ENCODE measurements at places on chromosomes 16 and 17.

DNA sequence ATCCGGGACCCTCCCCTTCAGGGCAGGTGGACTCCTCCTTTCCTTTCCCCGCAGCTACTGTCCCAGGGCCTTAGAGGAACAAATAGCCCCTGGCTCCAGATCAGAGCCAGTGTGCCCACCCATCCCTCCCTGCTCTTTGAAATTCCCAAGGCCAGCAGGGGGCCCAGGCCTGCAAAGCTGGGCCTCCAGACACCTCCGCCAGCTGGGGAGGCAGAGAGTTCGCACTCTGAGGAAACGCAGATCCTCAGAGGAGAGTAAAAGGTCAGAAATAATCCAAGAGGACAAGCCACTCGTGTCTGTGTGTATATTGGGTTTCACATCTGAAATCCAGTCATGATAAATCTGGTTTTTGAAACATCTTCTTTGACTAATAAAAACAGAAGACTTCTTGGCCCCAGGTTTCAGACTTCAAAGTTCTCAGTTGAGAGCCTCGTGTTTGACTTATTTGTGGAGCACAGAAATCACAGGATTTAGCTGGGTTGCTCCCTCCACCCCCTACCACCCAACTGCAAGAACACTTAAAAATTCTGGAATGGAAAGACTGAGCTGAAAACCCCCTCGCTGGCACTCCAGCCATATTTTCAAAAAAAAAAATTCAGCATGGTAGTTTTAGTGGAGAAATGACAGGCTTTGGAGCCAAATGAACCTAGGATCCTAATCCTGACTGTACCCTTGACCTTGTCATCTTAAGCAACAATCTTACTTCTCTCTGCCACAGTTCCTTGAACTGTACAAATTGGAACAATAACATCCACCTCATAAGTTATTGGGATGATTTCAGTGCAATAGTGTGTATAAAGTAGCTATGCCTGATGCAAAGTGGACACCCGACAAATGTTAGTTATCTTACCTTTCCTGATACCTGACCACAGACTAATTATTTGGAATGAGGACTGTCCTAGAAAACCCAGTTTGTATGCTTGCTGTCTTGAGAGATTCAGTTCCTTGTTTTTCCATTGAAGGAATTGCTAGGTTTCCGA lies 44.5 kb upstream of the TBX2 start:
- DNase-seq: no peak

DNA sequence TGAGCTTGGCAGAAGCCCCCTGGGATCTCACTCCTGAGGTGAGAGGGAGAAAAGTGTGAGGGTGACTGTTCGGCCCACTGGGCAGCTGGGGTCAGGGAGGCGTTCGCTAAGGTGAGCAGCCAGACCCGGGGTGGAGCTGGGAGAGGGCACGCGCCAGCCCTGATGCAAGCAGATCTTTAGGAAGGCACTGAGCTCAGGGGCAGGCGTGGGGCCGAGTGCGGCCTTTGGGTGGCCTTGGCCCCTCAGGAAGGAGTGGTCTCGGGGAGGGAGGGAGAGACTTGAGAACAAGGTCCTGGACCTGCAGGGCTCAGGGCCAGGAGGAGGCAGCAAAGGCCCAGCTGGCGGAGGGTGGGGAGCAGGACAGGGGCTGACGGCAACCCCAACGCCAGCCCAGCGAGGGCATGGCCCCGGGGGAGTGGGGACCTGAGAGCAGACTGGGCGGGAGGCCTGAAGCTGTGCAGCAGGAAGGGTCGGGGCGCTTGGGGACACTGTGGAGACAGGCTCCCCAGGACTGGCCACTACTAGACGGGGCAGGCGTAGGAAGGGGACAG lies 14.5 kb upstream of the WDR45B start:
- DNase-seq: no peak

DNA sequence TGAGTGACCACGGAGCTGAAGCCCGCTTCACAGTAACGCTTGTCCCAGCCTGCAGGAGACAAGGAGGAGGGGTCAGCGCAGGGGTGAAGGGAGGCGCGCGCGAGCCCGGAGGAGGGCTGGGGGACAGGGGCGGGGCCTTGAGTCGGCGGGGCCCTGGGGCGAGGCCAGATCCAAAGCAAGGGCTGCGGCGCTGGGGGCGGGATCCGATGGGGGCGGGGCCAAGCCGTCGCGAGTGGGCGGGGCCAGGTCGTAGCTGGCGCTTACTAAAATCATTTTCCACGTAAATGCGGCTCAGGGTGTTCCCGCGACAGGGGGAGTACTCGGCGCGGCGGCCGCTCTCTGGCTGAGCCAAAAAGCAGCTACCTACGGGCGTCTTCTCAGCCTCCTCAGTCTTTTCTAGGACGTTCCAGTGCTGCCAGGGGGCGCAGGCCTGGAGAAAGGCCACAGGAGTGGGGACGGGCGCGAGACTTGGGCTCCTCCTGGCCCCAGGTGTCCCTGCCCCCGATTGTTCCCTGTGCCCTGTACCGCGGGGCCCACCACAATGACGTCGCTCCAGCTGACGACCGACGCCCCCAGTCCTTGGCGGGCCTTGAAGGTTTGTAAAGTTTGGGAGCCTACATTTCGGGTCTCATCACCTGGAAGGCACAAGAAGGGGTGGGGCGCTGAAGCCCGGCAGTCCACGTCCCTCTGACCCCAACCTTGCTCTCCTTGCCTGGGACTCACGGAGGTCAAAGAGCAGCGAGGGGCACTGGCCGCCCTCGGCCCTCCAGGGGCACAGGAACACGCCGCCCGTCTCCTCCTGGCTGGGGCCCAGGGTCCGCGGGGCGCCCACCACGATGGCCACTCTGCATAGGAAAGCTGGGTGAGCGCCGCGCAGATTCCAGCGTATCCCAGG lies 3.9 kb downstream of the ITGA2B start:
- peak; percentile 79 for DNase-seq

GRCh38 chr17:73174126-73174525 lies 9.3 kb downstream of the SSTR2 start:
- no peak for DNase-seq

GRCh38 chr16:69820926-69821541 lies 58.9 kb downstream of the WWP2 start:
- DNase-seq: no peak

DNA sequence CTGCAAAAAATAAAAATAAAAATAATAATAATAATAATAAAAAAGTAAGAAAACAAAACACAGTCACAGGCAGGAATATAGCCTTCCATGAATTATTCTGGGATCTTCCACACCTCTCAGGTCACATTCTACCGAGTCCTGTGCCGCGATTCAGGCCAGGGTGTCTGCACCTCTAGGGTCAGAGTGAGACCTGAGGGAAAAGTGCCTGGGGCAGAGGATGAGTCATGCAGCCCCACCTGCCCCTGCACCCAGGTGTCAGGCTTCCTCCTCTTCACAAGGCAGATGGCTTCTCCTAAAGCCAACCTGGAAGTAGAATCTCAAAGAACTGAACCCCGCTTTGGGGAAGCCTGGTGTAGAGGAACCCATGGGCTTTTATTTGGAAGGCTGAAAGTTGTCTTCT lies 283.7 kb downstream of the CPPED1 start:
- DNase-seq: no peak

GRCh38 chr16:85653290-85653891 lies 35.4 kb downstream of the GINS2 start:
- no peak for DNase-seq

GRCh38 chr17:34366529-34367107 lies 3.6 kb upstream of the CCL1 start:
- DNase-seq: no peak

- no peak for DNase-seq
Measured at GRCh38 chr17:52686140-52686539, 527.6 kb upstream of the CA10 start.

DNA sequence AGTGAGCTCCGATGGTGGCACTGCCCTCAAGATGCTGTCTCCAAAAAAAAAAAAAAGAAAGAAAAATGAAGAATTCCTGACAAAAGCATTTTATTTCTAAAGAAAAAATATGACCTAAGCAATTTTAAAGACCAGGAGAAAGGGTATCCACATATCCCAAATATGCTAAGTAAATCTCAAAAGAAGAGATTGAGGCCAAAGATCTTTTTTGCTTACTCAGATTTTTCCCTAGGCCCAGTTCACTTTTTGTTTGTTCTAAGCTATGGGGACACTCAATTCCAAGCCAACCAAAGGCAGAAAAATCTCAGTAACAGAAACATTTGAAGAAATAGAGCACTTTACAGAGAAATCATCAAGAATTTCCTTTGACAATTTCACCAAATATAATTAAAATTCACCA lies 150.8 kb downstream of the SOX9 start:
- no peak for DNase-seq

GRCh38 chr16:9922441-9922840 lies 259.8 kb downstream of the GRIN2A start:
- no peak for DNase-seq

DNA sequence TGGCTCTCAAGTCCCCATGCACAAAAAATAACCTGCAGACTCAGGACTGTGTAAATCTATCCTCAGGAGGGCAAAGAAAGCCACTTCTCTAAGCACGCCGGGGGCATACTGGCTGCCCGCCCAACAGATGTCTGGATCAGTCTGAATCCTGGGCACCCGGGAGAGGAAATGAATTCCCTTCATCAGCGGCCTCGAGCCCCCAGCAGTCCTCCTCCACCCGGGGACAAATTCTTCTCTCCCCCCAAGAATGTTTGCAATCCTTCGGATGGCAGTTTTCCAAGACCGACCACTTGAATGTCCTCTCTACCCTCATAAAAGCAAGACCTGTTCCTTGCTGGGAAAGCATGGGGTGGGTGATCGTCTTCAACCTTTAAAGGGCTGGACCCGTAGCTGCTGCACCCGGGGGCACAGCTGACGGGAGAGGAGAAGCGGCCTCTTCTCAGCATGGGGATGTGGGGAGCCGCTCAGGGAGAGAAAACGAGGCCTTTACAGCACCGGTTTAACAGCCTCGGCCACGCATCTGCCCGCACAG lies 9.4 kb upstream of the MAP2K3 start:
- no peak for DNase-seq

- DNase-seq: no peak
Measured at GRCh38 chr17:2400474-2400866, 390 bp downstream of the MNT start.

DNA sequence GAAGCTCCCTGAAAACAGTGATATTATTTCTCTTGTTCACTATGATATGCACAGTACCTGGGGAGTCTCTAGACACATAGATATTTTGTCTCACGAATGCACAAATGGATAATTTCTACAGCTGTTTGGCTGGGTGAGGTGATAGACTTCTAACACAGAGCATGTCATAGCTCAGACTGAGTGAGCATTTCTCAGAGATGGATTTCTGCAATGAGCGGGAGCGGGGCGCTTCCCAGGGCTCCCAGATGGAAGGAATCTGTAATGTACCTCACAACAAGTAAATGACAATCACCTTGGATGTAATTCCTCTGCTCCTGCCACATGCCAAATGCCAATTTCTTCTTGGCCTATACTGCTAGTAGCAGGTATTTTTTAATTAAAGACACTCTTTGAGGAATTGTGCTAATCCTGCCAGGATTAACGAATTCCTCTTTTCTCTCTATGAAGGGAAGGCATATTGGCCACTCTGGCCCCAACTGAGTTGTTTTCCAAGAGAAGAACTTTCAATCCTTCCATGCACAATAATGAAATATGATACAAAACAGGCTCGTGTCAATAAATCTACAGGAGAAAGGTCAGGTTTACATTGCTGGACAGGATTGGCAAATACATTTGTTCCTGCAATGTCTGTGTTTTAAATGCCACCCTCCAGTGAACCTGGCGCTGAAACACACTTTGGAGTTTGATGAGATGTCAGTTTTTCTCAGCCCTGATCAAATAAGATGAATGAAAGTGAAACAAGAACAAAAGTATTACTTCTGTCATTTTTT lies 185.3 kb downstream of the CBLN1 start:
- no peak for DNase-seq

DNA sequence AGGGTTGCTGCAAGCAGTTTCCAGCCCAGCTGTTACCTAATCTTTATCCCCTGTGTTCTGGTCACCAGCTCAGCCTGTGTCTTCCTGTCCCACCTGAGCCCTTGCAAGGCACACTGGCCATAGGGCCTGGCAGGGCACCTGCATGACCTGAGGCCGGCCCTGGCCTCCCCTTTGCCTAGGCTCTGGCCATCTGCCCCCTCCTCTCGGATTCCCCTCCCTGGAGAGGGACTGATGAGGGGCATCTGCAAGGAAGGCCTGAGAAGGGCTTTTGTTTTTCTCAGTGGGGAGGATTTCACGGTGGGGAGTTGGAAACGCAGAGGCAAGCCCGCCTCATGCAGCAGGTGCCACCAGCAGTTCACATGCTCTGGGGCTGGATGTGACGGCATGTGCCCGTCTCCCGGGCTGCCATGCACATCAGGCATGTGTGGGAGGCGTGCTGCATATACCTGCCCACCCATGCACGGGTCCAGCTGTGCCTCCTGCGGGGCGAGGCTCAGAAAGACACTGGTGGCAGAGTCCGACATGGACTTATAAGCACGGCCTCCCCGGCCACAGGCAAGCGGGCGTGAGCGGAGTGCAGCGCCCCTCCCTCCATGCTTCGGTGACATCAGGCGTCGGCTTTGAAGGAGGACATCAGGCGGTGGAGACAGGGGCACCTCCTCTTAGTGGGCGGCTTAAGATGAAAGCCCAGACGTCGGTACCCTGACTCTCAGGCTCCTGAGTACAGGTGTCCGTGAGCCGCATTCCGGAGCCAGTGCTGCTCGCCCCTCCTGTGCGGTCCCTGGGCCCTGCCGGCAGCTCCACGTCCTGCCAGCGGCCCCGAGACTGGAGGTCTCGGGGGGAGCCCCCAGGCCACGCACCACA lies 16.5 kb downstream of the ASPSCR1 start:
- no peak for DNase-seq

- no peak for DNase-seq
Measured at GRCh38 chr17:67707442-67707841, 10.3 kb upstream of the NOL11 start.

- DNase-seq: peak; percentile 38
Measured at GRCh38 chr16:49921791-49922456, 66.0 kb upstream of the ZNF423 start.

- no peak for DNase-seq
Measured at GRCh38 chr16:19938536-19938935, 53.9 kb upstream of the GPRC5B start.

- DNase-seq: peak; percentile 30
Measured at GRCh38 chr17:50213026-50214022, 11.9 kb upstream of the COL1A1 start.

All from stimulated activated CD4-positive, alpha-beta T cell treated with anti-CD3 and anti-CD28 coated beads, Interleukin-12 subunit alpha, Interleukin-12 subunit beta, amount 100 ng/mL, for 48 hours (primary cell).